Putamen (tissue), 1 donor: ENCODE measurements at places on chromosomes 1 and 21.

DNA sequence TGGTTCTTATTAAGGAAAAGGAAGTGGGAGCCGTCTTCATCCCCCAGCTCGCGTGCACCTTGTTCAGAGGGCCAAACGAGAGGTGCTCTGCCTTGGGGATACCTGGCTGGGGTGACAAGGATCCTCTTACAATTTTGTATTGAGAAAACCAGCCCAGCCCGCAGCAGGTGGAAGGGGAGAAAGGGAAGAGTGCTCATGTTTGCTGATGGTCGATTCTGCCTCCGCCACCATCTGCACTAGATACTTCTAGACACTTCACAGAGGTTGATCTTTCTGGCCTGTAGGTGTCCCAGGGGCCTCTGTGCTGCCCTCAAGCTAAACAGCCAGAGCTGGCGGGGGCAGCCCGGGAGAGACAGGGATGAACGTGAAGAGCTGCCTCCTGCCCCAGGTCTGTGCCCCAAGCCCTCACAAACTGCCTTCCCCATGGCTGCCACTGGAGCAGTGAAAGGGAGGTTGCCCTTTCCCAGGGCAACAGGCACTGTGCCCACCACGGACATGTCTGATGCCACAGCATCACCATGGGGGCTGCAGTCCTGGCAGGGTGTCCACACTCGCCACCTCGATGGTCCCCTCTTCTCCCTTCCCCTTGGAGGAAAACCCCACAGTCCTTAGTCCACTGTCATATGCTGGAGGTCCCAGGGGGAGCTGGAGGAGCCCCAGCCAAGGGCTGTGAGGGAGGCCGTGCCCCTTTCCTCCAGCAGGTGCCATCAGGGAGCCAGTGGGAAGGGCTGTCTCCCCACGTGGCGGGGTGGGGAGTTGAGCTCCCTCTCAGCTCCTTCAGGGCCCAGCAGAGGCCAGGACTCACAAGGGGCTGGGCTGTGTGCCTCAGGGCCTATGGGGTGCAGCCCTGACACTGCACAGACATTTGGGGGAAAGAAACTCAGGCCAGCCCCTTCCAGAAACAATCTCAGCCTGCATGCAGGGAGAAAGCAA, 8.1 kb downstream of the ADPRS start:
- no peak for DNase-seq

GRCh38 chr21:37237764-37238163, 29.4 kb downstream of the VPS26C start:
- DNase-seq, result no peak

DNA sequence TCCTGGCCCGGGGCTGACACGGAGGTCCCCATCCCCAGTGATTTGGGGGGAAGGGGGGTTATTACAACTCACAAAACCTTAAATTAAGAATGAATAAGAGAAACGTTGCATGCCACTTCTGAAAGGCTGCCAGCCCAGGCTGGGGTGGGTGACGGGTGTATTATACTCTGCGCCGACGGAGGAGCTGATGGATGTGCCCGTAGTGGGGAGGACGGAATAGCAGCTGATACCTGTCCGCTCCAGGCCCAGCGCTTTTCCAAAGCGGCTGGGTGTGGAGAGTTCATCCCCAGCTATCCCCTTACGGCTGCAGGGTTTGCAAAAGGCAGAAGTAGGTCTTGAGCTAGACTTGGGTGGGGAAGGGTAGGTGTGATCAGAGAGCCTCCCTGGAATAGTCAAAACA, 63.8 kb upstream of the CASZ1 start:
- no peak for DNase-seq

DNA sequence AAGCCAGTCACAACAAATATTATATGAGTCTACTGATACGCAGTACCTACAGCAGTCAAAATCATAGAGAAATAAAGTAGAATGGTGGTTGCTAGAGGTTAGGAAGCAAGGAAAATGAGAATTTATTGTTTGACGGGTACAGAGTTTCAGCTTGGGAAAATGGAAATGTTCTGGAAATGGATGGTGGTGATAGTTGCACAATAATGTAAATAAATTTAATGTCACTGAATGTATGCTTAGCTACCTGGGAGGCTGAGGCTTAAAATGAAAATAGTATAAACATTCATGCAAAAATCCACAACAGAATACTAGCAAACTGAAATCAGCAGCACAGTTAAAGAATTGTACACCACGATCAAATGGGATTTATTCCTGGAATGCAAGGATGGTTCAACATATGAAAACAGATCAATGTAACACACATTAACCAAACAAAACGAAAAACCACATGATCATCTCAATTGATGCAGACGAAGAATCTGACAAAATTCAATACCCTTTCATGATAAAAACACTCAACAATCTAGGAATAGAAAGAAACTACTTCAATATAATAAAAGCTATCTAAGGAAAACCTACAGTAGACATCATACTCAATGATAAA, 10.7 kb downstream of the TUT4 start:
- DNase-seq, result no peak
